ENCODE measurements at places on chromosomes 4 and X.

DNA sequence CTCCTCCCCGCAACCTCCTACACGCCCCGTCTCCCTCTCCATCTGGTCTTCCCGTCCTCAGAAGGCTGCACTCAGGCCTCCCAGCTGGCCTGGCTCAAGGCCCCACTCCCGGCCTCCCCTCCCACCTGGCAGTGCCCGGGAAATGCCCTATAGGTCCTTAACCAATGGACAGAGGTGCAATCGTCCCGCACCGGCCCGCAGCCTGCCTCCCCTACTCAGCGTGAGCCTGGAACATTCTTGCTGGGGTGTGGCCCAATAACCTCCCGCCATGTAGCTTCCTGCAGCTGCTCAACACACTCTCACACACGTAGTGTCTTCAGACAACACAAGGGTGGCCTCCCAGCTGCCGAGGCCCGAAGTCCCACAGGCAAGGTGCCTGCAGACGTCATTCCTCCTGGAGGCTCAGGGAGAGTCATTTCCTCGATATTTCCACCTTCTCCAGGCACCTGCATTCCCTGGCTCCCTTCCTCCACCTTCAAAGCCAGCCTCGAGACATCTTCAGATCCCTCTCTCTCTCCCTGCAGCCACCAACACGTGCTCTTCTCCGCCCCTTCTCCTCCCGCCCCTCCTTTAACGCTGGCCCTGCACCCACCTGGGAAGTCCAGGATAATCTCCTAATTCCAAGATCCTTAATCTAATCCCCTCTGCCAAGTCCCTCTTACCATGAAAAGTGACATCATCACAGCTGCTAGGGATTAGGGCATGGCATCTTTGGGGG, 56.2 kb downstream of the ADRA2C start:
- no peak for DNase-seq

DNA sequence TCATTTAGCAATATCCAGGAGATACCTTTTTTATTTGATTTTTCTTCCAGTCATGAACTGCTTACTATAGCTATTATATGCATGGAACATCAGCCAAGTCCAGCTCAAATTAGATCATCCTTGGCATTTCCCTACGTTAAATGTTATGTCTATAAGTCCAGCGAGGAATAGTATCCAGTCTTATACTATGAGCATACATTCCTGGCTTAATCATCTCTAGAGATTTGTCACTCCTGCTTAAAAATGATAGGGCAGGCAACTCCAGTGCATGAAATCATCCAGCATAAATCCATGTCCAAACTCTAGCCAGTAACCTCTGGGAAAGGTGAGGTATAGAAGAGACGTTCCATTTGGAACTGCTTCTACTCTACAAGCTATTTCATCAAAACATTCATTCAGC, 126.7 kb upstream of the VCX2 start:
- peak; percentile 30 for DNase-seq

- no peak for DNase-seq
Observed at GRCh38 chrX:116142976-116143375, 27.6 kb upstream of the AGTR2 start.

- DNase-seq, result no peak
Observed at GRCh38 chrX:142327182-142327581, 122.1 kb upstream of the MAGEC2 start.

DNA sequence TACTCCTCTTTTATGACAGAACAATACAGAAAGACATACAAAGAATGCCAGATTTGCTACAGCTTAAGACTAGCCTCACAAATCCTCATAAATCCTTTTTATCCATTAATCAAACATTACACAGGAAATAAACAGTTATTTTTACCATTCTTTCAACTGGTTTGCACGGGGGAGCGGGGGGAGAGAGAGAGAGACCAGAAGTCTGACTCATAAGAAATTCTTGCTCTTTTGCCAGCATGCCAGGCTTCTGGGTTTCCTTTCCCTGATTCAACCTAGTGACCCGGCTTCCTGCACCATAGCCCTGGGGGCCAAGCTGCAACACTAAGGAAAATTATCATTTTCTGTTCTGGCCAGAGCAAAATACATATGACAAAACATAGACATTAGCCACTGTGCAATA, 6.8 kb upstream of the RRAGB start:
- peak; percentile 75 for DNase-seq

GRCh38 chr4:66777097-66777496, 768.2 kb downstream of the CENPC start:
- DNase-seq, result no peak

GRCh38 chr4:126595643-126596042, 1037.1 kb upstream of the INTU start:
- no peak for DNase-seq

GRCh38 chr4:173187732-173188131, 19.1 kb downstream of the GALNT7 start:
- peak; percentile 39 for DNase-seq

DNA sequence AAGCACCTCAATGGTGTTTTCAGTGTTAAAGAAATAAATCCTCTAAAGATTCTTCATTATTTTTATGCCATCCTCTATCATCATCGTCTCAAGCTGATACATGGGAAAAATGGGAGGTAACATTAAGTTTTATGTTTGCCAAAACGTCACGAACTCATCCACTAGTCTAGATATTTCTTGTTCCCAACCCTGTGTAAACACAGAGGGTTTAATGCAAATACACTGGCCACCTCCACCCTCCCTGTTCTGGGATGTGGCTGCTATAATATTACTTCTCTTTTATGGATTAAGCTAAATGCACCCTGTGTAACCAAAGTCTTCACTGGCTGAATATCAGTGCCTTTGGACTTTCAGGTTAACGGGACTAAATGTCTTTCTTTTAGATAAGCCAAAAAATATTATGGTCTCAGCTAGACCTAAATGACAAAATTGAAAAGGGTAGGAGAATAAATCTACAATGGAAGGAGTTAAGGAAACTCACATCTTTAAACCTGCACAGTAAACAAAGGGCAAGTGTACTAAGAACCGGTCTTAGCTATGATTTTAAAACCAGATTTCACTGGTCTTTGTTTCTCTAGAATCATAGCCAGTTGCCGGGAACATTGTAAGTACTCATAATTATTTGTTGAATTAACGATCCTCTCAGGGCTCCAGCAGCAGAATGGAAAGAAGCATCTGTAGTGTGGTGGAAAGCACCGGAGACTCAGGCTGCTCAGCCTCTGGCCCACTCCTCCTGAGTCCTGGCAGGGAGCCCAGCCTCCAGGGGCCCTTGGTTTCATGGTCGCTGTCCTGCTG, 103.5 kb upstream of the NOCT start:
- DNase-seq, result no peak

- DNase-seq, result no peak
Observed at GRCh38 chrX:44305921-44306320, 37.6 kb downstream of the EFHC2 start.

- DNase-seq, result no peak
Observed at GRCh38 chr4:19925516-19925915, 326.2 kb upstream of the SLIT2 start.

DNA sequence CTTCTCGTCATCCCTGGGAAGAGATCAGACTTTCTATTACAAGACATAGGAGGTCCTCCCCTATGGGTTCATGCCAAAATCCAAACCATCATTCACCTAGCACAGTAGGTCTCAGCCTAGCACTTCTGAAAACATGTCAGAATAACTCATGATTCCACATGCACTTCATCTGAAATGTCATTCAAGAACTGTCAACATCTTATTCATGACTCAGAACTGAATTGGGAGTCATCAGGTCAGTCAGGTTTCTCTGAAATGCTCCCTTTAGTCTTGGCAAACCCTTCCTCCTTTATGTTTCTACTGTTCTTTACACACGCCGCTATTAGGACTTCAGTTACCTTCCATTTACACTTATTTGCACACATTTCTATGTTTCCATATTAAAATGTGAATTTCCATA, 67.2 kb downstream of the ANTXR2 start:
- peak; percentile 71 for DNase-seq

- no peak for DNase-seq
Observed at GRCh38 chrX:136046295-136047015, 61.2 kb downstream of the SLC9A6 start.

DNA sequence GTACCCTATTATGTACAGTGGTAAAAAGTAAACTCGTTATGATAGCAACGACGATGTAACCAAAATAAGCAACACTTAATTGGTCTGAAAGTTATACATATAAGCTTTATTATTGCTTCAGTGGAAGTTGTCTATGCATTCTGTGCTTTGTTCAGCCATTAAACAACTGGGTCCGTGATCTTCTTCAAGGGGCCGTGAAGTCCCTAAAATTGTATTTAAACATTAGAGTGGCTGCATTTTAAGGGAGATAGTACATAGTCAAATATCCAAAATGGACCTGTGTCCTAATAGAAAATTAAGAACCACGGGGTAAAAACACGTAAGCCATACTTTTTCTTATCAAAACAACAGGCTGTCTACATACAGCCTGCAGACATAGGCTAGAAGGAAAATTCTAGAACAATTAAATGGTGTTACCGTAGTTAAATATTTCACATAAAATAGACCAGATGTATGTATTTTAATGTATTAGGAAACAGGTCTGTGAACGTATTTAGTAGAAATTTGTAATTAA, 2.1 kb downstream of the GUCY1A1 start:
- DNase-seq, result no peak

- DNase-seq, result peak; percentile 8
Observed at GRCh38 chr4:182809417-182810102, 107.6 kb downstream of the DCTD start.

GRCh38 chr4:56468097-56468422, 643 bp downstream of the SRP72 start:
- peak; percentile 63 for DNase-seq

DNA sequence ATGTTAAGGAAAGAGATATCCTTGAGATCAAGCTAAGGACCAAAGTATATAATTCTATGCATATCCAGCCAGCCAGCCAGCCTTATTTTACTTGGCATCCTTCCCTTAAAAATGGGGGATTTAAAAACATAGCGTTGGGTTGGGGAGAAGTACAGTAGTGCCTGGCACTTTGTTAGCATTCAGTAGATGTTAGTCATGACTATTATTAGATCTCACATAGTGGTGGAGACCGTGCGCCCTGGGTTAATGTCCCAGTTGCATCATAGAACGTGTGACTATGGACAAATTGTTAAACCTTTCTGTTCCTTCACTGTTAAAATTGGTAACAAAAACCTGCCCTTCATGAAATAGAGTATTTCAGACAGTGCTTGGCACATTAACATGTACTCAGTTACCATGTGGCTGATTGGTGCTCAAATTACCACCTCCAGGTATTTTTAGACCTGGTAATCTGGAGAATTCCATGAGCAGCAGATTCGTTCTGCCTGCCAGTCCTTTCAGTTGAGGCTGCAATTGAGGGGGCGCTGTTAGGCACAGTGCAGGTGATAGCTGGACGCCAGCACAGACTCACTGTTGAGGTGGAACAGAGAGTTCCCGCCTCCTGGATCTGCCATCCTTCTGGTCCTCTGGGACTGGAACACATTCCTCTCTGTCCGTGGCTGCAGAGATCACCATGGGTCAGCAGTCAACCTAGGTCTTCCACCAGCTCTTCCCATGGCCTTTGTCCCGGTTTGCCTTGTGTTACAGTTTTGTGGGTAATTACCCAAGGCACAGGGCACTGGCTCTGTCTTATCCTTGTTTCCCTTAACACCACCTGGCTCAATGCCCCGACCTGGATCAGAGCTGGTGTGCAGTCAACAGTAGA, 31.7 kb downstream of the RBBP7 start:
- DNase-seq, result peak; percentile 74

DNA sequence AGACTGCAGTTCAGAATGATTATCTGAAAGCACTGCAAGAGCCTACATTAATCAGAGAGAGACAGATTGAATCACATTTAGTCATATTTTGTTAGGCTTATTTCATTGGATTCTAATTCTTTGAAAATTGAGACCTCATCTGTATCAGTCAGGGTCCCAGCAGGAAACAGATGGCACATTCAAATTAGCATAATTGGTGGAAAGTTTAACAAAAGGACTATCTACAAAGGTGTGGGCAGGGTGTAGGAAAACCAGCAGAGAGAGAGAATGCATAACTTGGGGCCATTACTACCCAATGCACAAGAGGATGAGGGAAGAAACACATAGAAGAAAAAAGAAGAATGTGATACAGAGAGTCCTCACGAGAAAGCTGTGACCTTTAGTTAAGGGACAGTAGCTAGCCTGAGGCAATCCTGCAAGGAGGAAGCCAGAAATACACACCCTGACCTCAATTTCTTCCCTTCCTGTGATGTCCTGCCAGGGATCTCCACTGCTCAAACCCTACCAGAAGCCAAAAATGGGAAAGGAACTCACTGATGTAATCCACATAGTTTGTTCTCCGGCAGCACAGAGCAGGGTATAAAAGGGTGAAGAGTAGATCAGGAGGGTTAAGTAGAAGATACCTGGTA, 17.7 kb upstream of the XKRX start:
- no peak for DNase-seq

DNA sequence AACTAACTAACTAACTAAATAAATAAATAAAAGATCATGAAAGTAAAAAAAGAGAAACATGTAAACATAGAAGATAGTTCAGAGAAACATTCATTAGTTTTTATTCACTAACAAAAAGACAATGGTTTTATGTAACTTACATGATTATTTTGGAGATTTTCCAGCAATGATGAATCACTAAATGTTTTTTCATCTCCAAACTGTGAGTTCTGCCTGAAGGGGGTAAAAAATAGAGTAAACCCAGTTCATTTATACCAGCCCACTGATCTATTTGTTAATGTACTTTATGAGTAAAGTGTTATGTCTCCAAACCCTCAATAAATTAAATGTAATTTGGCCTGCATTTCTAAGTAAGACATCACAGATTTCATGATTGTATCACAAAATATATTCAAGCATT, 101.1 kb downstream of the ATP8A1 start:
- peak; percentile 1 for DNase-seq

GRCh38 chrX:65866146-65866545, 173.7 kb downstream of the VSIG4 start:
- no peak for DNase-seq

DNA sequence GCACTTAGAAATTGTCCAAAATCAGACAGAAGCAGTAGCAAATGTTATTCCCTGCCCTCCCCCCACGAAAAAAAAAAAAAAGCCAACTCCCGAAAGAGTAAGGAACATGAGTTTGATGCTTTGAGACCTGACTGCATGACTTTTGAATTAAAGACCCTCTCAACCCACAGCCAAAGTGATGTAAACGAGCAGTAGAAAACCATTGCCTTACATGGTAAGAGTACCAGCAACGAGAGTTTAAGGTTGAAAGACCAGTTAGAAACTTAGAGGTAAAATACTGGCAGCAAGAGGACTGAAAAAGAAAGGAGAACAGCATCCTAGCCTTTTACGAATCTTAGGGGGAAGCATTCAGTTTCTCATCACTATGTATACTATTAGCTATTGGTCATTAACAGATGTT, 10.0 kb upstream of the ANXA10 start:
- DNase-seq, result no peak

Measured in ELR (cell line).